ENCODE measurements at places on chromosomes 12 and 14.

DNA sequence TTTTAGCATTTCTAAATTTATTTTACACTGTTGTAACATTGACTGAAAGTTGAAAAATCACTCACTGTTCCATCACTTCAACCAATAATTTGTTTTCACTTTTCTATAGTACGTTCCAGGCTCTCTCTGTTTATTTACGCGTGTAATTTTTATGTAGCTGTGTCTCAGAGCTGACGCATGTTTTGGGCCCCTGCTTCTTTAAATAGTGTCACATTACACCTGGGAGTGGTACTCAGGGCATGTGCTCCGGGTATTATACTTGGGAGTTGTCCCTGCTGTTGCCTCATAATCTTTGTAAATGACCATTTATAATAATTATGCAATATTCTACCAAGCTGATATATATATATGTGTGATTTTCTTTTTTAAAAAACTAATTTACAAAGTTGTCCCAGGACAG, 132.8 kb upstream of the CPM start:
- no peak for DNase-seq

- no peak for DNase-seq
Measured at GRCh38 chr12:126668538-126668937, 1598.4 kb upstream of the TMEM132C start.

DNA sequence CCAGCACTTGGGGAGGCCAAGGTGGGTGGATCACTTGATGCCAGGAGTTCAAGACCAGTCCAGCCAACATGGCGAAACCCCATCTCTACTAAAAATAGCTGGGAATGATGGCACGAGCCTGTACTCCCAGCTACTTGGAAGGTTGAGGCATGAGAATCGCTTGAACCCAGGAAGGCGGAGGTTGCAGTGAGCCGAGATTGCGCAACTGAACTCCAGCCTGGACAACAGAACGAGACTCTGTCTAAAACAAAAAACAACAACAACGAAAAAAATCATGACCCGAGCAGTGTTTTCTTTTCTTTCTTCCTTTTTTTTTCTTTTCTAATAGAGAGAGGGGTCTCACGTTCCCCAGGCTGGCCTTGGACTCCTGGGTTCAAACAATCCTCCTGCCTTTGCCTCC, 3.5 kb upstream of the CSRNP2 start:
- DNase-seq = no peak

DNA sequence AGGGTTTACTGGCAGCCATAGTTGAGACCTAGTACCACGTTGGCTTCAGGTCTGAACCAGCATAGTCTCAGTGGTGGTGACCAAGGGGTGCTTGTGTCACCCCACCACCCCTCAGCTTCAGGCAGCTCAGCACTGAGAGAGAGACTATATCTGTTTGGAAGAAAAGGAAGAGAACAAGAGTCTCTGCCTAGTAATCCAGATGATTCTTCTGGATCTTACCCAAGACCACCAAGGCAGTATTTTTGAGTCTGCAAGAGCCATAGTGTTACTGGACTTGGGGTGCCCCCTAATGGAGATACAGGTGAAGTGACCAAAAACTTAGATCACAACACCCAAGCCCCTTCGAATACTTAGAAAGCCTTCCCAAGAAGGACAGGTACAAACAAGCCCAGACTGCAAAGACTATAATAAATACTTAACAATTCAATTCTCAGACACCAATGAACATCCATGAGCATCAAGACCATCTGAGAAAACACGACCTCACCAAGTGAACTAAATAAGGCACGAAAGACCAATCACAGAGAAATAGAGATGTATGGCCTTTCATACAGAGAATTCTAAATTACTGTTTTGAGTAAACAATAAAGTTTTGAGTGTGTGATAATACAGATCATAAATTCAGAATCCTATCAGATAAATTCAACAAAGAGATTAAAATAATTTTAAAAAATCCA, 107.0 kb downstream of the HELB start:
- DNase-seq = no peak

GRCh38 chr14:80577599-80577998, 363.9 kb downstream of the CEP128 start:
- no peak for DNase-seq

- DNase-seq = no peak
Measured at GRCh38 chr12:32155961-32156529, 49.4 kb downstream of the BICD1 start.

DNA sequence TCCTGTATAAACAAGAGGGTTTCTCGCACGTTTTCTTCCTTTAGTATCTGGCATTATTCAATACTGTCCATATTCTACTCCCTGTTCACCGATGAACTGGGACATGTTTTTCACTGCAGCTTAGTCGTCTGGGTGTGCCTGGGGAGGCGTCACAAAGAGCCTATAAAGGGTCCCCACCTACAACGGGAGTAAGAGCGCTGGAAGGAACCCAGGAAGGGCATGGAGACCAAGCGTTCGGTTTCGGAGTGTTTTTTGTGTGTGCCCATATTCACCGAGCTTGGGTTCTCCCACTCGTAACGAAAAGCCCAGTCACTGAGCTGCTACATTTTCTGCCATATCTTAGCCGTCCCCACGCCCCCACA, 592 bp upstream of the USP15 start:
- DNase-seq = no peak

GRCh38 chr12:116556964-116557698, 2.0 kb upstream of the MAP1LC3B2 start:
- DNase-seq = no peak

DNA sequence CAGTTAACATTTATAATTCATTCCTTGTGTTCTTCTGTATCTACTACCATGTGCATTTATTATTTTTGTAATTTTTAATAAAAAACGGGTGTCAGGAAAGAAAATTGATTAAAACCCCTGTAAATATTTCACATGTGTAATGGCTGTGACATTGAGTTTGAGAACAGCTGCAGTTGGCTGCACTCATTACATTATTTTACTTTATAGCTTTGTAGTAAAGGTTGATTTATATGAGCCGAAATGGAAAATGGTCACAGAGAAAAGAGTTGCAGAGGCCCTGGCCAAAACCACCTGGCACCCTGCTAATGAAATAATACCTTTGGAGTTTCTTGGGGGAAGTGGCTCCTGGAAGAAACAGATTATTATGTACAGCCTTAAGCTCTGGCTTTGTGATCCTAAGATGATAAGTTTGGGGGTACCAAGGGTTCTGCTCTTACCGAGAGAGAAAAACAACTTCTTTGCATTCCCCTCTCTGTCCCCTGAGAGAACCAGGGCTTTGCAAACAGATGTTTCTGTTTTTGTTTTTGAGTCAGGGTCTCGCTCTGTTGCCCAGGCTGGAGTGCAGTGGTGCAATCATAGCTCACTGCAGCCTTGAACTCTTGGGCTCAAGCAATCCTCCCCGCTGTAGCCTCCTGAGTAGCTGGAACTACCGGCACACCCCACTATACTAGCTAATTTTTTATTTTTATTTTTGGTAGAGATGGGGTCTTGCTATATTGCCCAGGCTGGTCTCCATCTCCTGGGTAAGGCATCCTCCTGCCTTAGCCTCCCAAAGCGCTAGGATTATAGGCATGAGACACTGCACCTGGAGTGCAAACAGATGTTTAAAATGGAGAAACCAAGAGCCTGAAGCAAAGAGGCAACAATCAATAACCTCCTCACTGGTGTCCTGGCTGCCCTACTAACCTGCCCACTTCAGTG, 9.7 kb upstream of the DYNLL1 start:
- DNase-seq = no peak

- no peak for DNase-seq
Measured at GRCh38 chr14:97506626-97507025, 709.4 kb downstream of the VRK1 start.

DNA sequence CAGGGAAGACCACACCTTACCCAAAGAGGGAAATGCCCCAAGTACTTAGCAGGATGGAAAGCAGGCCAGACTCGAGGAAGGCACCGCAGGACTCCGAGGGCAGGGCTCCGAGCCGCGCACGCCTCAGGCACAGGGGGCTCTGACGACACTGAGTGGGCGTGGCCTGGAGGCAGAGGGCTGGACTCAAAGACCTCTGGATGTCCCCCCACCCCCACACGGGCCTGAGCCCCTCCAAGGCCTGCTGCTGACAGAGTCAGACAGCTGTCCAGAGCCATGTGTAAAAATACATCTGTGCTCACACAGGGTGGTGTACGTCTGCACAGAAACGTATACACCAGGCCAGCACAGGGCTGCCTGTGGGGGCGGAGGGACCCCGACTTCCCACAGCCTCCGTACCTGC, 1.4 kb downstream of the AKT1 start:
- no peak for DNase-seq

DNA sequence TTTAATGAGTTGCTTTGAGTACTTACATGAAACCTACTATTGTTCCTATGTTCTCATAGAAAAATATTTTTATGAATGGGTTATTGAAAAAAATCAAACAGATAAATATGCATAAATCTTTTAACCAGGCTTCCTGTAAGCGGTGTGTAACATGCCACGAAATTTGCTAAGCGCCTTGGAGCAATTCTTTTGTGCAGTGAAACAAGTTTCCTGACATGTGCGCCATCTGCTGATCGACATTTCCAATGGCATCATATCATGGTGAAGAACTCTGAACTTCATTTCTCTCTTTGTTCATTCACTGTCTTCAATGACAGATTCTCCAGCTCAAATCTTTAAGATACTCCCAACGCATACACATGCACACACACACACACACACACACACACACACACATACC, 145.6 kb upstream of the NAV3 start:
- DNase-seq = no peak

DNA sequence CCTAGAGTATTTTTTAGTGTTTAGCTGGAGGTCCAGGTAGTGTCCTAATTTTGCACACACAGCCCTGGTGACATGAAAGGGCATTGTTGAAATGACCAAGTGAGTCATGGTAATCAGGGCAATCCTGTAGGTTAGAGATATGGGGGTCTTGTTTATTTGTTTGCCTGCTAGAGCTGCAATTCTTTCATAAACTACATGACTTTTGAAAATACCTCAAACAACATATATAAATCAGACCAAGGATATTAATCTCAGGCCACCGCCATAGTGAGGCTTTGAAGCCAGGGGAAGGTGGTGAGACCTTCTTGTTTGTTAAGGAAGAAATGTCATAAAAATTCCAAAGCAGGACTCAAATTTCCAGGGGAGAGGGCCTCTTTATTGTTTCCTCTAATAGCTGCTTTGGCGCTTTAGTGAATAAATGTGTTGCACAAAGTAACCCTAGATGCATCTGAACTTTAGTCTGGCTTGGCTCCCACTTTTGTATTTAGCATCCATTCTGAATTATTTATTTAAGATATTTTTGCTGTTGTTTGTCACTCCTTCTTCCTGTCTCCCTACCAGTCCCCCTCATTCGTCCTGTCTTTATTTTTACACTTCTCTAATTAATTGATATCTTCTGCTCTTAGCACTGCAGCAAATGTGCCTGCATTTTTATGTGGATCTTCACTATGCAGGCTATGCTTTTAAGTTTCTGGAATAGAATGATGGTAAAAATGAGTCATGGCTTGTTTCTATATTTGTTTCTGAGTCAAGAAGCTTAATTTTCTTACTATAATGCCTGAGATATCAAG, 430.3 kb downstream of the RAD51B start:
- DNase-seq = no peak

GRCh38 chr12:48716168-48716492, 377 bp downstream of the CCNT1 start:
- DNase-seq = no peak

DNA sequence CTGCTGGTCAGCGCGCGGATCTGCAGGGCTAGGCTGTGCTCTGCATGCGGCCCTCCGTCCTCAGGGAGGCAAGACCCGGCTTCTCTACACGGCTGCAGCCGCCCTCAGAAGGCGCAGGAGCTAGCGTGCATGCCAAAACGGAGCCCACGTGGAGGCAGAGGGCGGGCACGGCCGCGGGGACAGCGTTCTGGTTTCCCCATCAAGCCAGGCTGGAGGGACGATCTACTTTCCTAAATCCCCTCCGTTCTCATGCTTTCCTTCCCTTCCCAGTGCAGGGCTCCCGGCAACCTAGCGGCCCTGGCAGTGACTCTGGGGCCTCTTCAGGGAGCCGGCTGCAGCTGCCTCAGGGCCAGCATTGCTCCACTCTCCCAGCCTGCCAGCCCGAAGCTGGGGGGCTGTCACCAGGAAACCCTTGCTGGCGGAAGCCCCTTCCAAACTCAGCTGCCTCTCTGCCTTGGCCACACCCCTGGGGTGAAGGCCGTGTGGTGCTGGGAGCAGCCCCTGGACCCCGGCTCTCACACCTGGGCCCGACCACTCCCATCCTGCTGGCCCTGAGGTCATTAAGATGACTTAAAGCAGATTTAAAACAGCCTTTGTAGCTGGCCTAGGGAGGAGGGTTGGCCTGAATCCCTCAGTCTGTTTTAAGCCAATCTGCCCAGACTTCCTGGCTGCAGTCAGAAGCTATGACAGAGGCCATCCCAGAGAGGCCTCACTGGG, 9.2 kb upstream of the GOLGA3 start:
- DNase-seq = no peak

DNA sequence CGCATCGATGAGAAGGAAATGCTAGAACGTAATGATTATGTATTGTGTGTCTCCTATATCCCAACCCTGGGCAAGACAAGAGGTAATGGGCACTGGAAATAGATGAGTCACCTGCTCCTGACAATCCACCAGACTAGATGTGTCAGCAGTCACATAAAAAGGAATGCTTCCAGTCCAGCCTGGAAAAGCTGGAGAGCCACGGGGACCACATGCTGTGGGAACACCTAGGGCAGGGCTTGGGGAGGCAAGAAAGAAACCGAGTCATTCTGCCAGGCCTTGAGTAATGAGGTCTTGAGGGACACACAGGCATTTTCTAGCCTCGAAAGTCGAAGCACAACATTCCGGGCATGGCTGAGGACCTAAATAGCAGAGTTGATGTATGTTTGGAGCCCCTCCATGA, 716.7 kb upstream of the TMEM132C start:
- DNase-seq = no peak

DNA sequence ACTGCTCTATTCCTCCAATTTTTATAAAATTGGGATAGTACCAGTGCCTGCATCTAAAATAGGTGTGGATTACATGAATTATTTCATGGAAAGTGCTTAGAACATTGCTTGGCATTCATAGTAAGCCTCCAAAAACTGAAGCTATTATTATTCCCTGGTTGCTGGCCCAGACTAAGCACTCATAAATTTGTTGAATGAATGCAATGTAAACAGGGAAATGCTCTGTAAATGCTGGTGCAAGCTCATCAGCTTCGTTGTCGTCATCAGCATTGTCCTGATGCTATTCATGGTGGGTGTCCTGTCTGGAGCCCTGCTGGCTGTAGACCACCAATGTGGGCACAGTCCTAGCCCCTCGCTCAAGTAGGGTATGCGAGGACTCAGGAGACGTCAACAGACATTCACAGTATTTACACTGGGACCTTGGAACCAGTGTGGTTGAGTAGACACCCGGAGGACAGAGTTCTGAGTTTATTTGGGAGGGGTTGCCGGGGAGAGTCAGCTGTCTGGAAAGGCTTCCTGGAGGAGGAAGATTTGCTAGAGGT, 16.5 kb downstream of the BDKRB2 start:
- DNase-seq = no peak

GRCh38 chr14:65356327-65356836, 56.1 kb upstream of the FUT8 start:
- no peak for DNase-seq

All from stimulated activated CD4-positive, alpha-beta T cell treated with anti-CD3 and anti-CD28 coated beads, Interleukin-1b, Interleukin-23, amount 100 ng/mL, for 1 hour (primary cell).